Mesendoderm (in vitro differentiated cells): ENCODE measurements at places on chromosomes 5 and 9.
A peak's percentile ranks its signal among the peaks of the same experiment; 100 is the strongest.

DNA sequence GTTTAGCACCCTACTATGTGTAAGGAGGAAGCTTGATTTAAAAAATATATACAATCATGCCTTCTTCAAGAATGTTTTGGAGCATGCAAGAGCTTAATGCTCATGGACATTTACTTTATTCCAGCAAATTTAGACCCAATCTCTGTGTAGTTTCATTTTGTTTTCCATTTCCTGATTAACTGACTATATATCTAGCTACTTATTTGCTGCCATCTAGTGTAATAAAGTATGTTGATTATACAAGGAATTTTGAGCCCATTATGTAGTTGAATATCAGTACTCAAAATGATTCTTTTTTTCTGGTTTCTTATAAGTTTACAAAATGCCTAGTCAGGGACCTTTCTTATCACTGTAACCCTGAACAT is 100.0 kb upstream of the CCDC152 start:
- no peak for DNase-seq
- H3K4me1 ChIP-seq = no peaks in the 10 kb centered on the region
- H3K36me3 ChIP-seq = no peaks in the 10 kb centered on the region
- H3K27ac ChIP-seq = no peak overlapping the region

DNA sequence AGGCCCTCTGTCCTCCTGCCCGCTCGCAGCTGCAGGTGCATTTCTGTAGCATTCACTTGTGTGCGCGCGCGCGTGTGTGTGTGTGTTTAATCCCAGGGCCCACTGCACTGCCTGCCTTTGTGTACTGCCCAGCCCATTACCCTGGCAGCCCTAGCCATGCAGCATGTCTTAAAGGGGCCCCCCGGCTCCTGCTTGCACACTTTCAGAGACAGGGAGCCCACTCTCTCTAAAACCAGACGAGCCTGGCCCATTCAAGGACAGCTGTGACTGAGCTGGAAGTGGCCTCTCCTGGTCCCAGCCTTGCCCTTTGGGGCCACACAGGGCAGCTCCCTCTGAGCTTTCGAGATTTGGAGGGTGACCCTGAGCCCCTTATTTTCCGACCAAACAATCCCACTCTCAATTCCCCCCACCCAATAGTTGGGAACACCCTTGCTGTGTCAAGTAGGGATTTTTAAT is 98.9 kb downstream of the DAB2IP start:
- no peaks in the 10 kb centered on the region for H3K36me3 ChIP-seq
- no peaks in the 10 kb centered on the region for H3K27me3 ChIP-seq
- DNase-seq = no peak
- no peak overlapping the region for H3K27ac ChIP-seq

GRCh38 chr9:137953683-137954438 is 76.3 kb downstream of the CACNA1B start:
- H3K36me3 ChIP-seq = no peaks in the 10 kb centered on the region
- H3K4me3 ChIP-seq = no peak overlapping the region
- no peaks in the 10 kb centered on the region for H3K4me1 ChIP-seq
- no peak overlapping the region for H3K27ac ChIP-seq

- no peaks in the 10 kb centered on the region for H3K27me3 ChIP-seq
- no peak for DNase-seq
- no peak overlapping the region for H3K4me3 ChIP-seq
- no peaks in the 10 kb centered on the region for H3K36me3 ChIP-seq
- no peak overlapping the region for H3K27ac ChIP-seq
Measured at GRCh38 chr5:145324101-145324500, 511.0 kb downstream of the PRELID2 start.

GRCh38 chr5:621341-621761 is 9.2 kb downstream of the CEP72 start:
- no peak overlapping the region for H3K4me3 ChIP-seq
- H3K36me3 ChIP-seq = peaks cover 17% of the 10 kb centered on the region
- no peaks in the 10 kb centered on the region for H3K4me1 ChIP-seq
- no peak overlapping the region for H3K27ac ChIP-seq

- H3K4me1 ChIP-seq = no peaks in the 10 kb centered on the region
- H3K27me3 ChIP-seq = no peaks in the 10 kb centered on the region
- H3K36me3 ChIP-seq = no peaks in the 10 kb centered on the region
- no peak overlapping the region for H3K27ac ChIP-seq
- no peak for DNase-seq
Measured at GRCh38 chr9:16265688-16266087, 604.8 kb downstream of the BNC2 start.

DNA sequence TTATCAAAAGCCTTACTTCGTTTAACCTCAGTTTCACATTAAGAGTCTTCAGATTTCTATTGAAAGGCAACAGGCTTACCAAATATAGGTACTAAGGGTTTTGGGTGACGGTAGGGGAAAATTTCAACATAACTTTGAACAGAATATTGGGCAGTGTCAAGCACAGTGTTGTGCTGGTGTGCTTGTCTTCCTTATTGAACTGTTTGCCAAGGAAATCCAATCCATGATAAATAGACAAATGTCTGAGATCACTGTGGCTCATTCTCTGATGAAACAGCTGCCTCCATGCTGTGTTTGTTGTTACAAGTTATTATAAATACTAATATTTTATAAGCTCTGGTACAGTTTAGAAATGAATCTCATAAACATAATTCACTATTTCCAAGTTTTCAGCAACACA is 730.1 kb downstream of the NR2F1-AS1 start:
- no peaks in the 10 kb centered on the region for H3K36me3 ChIP-seq
- DNase-seq = no peak
- H3K27me3 ChIP-seq = no peaks in the 10 kb centered on the region
- H3K27ac ChIP-seq = no peak overlapping the region

- no peaks in the 10 kb centered on the region for H3K27me3 ChIP-seq
- H3K36me3 ChIP-seq = no peaks in the 10 kb centered on the region
- peak; percentile 77 for DNase-seq
- H3K27ac ChIP-seq = no peak overlapping the region
- peak overlapping the region; percentile 47 for H3K4me3 ChIP-seq
Measured at GRCh38 chr9:121698627-121699570, 47.5 kb downstream of the DAB2IP start.

DNA sequence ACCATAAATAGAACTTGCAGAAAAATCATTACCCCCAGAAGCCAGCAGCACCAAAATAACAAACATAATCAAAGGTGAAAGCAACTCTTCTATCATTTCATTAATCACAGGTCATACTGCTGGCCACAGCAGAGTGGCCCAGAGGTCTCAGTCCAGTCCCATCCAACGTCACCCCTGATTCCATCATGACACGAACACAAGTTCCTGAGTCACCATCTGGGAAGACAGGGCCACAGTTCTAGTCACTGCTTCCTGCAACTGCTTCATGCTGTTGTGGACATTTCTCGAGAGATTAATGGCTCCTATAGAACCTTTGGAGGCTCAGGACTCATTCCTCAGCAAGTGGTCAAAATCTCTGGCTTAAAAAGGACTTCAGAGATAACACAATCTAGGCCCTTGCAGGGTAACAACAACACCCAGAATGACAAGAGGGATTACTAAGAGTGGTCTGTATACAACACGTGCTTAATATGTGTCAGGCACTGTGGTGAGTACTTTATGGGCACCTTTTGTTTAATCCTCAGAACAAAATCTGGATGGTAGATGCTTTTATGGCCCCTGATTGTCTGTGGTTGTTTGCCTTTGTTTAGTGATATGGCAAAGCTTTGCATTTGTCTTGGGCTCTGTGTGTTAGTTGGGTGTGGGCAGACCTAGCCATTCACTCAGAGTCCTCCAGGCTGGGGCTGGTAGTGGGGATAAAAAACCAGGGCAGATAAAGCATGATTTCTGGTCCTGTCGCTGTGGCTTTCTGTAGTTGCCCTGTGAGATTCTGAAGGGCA is 184.3 kb downstream of the DAB2IP start:
- no peak overlapping the region for H3K4me3 ChIP-seq
- H3K36me3 ChIP-seq = no peaks in the 10 kb centered on the region
- H3K27me3 ChIP-seq = no peaks in the 10 kb centered on the region
- no peak overlapping the region for H3K27ac ChIP-seq

DNA sequence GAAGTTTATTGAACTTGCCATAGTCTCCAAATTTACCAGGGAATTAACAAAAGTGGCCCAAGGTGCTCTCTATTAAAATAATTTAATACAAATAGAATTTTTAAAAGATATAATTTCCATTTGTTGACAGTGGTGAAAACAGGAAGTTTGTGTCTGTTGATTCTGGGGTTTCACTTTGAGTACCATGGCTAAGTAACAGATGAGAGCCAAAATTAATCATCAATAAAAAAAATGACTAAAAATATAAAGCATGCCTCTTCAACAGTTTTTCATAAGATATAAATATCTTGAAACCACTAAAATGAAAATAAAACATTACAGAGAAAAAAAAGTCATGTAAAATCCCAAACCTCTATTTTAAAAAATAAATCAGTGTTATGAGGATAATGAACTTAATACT is 49.8 kb downstream of the SGCD start:
- DNase-seq = no peak
- no peaks in the 10 kb centered on the region for H3K4me1 ChIP-seq
- no peak overlapping the region for H3K27ac ChIP-seq
- no peaks in the 10 kb centered on the region for H3K27me3 ChIP-seq
- H3K36me3 ChIP-seq = no peaks in the 10 kb centered on the region

- no peaks in the 10 kb centered on the region for H3K27me3 ChIP-seq
- H3K27ac ChIP-seq = no peak overlapping the region
- no peak overlapping the region for H3K4me3 ChIP-seq
- H3K36me3 ChIP-seq = peaks cover 24% of the 10 kb centered on the region
- DNase-seq = no peak
Measured at GRCh38 chr9:35054185-35054835, 18.1 kb downstream of the VCP start.

DNA sequence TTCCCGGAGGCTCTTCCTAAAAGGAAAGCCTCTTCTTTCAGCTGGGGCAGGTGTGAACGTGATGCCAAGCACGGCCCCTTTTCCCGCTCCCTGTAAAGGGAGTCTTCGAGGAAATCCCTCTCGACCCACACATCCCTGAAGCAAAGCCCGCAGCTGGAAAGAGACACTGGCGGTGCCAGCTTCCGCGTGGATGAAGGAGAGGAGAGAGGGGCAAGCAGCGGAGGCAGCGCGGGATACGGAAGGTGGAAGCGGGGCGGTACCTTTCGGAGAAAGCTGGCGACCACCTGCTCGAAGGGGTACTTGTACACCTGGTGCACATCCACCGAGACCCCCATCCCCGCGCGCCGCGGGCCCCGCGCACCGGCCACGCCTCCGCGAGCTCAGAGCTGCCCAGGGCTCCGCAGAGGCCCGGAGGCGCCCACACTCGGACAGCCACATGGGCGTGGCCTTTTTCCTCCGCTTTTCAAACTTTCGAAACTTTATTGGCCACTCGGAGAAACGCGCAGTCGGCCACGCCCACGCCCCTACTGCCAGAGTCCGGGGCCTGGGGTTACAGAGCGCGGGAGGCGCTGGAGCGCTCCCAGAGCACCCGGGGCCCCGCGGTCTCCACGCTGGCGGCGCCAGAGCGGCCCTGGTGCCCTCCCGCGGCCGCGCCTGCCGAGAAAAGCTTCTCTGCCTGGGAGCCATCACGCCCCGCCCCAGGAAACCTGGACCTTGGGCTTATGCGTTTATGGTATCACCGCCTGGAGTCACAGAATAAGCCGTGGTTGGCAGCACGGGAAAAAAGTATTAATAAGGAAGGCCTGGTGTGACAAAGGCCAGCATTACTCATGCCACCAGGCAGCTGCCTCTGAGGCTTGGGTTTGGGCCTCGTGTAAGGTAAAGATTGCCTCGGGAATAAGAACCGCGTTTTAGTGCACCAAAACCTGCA is at the start of gene PRELID2:
TSS of gene PRELID2 (minus strand) at position 426 of the 931 bp plus-strand sequence. CDS start at position 335, 91 bp downstream.
- peak; percentile 94 for DNase-seq
- H3K36me3 ChIP-seq = no peaks in the 10 kb centered on the region
- peak within 1 kb of the TSS; percentile 50 for H3K4me3 ChIP-seq
- H3K4me1 ChIP-seq = peaks cover 3% of the 10 kb centered on the region
- no peak within 1 kb of the TSS for H3K27ac ChIP-seq
- no peaks in the 10 kb centered on the region for H3K27me3 ChIP-seq

DNA sequence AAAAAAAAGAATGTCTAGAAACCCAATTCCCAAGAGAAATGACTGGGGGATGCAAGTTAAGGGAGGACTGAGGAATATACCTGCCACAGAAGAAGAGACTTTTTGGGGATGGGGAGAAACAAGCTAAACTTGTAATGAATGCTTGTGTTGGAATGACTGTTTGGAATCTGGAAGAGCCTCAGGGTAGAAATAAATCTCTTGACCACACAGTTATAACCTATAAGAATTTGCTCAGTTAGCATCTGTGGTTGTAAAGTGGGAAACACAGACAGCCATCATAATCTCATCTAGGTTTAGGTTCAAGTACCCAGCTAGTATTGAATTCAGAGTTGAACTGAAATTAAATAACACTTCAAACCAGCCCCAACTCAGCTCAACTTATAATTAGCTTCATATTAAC is 678.3 kb upstream of the CHD1 start:
- H3K27me3 ChIP-seq = no peaks in the 10 kb centered on the region
- H3K4me3 ChIP-seq = no peak overlapping the region
- no peaks in the 10 kb centered on the region for H3K36me3 ChIP-seq
- no peak for DNase-seq

DNA sequence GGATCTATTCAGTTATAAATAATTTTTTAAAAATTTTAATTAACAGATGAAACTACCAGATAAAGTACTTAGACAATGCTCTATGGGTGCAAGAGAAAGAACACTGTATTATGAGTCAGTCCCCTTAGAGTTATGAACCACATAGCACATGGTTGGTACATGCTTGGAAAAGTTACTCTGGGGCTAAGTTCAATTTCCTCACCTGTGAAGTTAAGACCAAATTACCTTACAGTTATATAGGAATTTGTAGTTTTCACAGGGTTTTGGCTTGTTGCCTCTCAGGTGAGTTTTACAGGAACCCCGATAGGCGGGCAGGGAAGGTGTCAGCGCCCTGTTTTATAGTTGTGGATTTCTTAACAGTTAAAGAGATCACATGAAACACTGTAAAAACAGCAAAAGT is 1.2 kb downstream of the PANK3 start:
- peak overlapping the region; percentile 95 for H3K4me3 ChIP-seq
- peaks cover 4% of the 10 kb centered on the region for H3K4me1 ChIP-seq
- H3K27ac ChIP-seq = no peak overlapping the region
- no peaks in the 10 kb centered on the region for H3K36me3 ChIP-seq

DNA sequence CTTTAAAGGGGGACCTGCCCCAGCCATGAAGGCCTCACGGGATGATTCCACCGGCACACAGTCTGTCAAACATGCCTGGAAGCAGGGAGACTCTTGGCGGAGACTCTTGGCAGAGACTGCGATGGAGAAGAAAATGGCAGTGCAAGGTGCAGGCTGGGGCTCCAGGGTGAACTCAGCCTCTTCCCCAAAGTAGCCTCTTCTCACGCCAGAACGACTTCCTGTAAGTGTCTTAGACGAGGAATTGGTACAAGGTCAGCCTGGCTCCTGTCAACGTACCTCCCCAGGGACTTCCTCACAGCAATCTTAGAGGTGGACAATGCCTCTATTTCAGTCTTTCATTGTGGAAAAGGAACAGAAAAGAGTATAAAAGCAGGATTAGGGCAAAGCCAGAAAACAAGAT is 109.3 kb downstream of the UGCG start:
- DNase-seq = no peak
- H3K27me3 ChIP-seq = no peaks in the 10 kb centered on the region
- no peak overlapping the region for H3K27ac ChIP-seq

DNA sequence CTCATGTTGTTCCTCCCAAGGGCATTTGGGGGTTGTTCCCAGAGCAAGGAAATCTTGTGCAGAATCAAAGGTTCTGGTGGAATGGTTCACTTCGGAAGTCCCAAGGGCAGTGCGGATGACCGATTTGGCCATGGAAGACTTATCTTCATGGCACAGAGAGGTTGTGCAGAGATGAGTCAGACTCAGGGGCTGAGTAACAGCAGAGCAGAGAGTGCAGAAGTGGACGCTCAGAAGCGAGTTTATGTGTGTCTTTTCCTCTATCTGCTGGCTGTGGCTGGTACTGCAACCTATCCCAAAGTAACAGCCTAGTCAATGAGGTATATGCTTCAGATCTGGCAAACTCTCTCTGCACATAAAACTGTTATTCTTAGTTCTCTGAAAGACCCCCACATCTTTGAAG is 118.1 kb downstream of the DPYSL3 start:
- DNase-seq = peak; percentile 72
- H3K4me3 ChIP-seq = no peak overlapping the region
- no peaks in the 10 kb centered on the region for H3K27me3 ChIP-seq
- H3K27ac ChIP-seq = no peak overlapping the region
- H3K36me3 ChIP-seq = peaks cover 2% of the 10 kb centered on the region
